Lung (tissue), 17 donors: ENCODE measurements at places on chromosomes 4 and X. TPM values are rescaled to one million over a fixed set of nuclear protein-coding genes. Genes with fewer than 3 reads are reported as not detected.

MXRA5 gene
- total RNA-seq, result 17.0 TPM

DACH2 gene
- 4.6 TPM for total RNA-seq

SSX3 gene
- not detected for total RNA-seq

UCHL1 gene
- 17.2 TPM for total RNA-seq

ETNPPL gene
- total RNA-seq, result not detected

TLR2 gene
- 186 TPM for total RNA-seq

IL2 gene
- 1.4 TPM for total RNA-seq

PIN4 gene
- 9.4 TPM for total RNA-seq

DNA sequence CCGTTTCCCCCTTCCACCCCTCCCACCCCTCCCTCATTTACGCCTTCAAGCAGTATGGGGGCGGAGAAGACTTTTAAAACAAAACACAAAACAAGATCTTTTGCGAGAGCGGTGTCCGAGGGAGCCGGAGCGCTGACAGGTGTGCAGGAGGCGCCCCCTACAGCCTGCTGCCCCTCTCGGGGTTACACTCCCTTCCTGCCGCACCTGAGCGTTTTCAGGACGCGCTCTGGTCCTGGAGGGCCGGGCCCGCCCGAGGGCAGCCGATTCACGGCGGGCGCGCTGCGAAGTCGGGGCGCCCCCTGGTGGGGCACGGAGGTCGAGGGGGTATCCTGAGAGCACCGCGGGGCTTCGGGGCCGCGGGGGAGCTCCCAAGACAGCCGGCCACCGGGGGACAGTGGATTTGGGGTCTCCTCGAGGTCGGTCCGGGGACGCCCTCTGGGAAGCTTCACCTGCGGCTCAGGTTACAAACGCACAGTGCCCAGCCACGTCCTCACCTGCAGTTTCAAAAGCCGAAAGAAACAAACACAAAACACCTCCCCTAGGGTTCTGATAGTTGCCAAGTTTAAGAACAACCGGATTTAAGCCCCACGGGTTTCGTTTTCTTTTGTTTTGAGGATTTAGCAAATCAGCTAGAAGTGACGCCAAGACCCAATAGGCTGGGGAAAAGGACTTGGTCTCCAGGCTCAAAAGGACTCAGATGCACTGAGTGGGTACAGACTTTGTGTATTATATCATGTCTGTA lies 8.0 kb upstream of the NEUROG2 start:
- no peak overlapping the region for H3K27ac ChIP-seq
- H3K4me3 ChIP-seq, result no peak overlapping the region
- H3K27me3 ChIP-seq, result peaks cover 77% of the 10 kb centered on the region

DNA sequence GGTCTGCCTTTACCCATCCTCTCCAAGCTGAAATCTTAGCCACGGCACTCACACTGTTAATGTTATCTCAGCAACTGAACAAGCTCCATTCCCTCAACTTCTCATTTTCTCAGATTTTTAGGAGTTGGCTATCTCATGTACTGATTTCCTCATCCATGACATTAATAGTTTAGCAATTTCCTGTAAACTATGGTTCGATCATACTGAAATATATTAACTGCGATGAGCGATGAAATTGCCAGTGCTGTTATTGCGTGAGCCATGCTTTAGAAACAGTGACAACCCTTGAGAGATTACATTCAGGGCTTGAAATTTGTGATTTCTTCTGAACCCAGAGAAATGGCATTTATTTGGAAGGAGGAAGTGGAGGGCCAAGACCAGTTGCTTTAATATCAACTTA lies 223.7 kb downstream of the GPAT3 start:
- H3K36me3 ChIP-seq, result no peaks in the 10 kb centered on the region
- no peak overlapping the region for H3K27ac ChIP-seq
- no peaks in the 10 kb centered on the region for H3K4me1 ChIP-seq
- H3K27me3 ChIP-seq, result no peaks in the 10 kb centered on the region

DNA sequence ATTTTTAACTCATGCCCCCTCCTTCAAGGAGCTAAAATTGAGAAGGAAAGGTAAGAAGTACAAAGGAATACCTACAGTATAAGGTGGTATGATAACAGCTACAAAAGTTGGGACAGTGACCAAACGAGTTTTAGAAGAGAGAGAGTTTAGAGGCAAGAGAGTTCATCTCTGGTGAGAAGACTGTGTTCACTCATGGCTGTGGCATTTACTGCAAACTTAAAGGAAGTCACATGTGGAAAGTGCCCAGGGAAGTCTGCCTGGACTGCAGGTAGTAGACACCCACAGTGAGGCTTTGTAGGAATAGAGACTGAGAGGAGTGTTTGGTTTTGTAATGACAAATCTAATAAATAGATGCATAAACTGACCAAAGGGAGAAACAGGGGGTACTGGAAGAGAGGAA lies 493.5 kb downstream of the IL15 start:
- no peaks in the 10 kb centered on the region for H3K27me3 ChIP-seq
- H3K36me3 ChIP-seq, result no peaks in the 10 kb centered on the region
- H3K4me1 ChIP-seq, result no peaks in the 10 kb centered on the region
- no peak overlapping the region for H3K4me3 ChIP-seq
- DNase-seq, result no peak
- no peak overlapping the region for H3K27ac ChIP-seq

GRCh38 chrX:63680423-63680822 lies 104.6 kb downstream of the ARHGEF9 start:
- H3K4me3 ChIP-seq, result no peak overlapping the region
- peak; percentile 8 for DNase-seq
- no peaks in the 10 kb centered on the region for H3K4me1 ChIP-seq
- no peaks in the 10 kb centered on the region for H3K27me3 ChIP-seq
- H3K36me3 ChIP-seq, result no peaks in the 10 kb centered on the region

DNA sequence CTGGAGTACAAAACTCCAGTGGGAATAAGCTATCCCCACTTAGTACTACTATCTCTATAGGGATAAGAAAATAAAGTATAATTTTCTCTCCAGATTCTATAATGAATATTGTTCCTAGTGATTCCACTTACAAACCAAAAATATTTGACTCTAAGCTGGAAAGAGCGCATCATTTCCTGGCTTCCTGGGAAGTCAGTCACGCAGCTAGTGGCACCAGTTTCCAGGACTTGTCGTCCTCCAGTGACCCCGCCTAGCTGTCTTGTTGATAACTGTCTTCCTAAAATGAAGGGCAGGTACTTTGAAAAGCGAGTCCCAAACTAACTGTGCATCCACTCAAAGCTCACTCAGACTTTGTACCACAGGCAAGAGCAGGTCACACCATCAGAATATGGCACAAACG lies 39.3 kb downstream of the LNX1 start:
- no peak overlapping the region for H3K4me3 ChIP-seq
- H3K36me3 ChIP-seq, result no peaks in the 10 kb centered on the region
- no peak overlapping the region for H3K27ac ChIP-seq

GRCh38 chr4:152488246-152488645 lies 47.6 kb downstream of the FBXW7 start:
- H3K27me3 ChIP-seq, result no peaks in the 10 kb centered on the region
- H3K4me3 ChIP-seq, result no peak overlapping the region
- no peaks in the 10 kb centered on the region for H3K36me3 ChIP-seq
- H3K27ac ChIP-seq, result no peak overlapping the region
- H3K4me1 ChIP-seq, result no peaks in the 10 kb centered on the region

DNA sequence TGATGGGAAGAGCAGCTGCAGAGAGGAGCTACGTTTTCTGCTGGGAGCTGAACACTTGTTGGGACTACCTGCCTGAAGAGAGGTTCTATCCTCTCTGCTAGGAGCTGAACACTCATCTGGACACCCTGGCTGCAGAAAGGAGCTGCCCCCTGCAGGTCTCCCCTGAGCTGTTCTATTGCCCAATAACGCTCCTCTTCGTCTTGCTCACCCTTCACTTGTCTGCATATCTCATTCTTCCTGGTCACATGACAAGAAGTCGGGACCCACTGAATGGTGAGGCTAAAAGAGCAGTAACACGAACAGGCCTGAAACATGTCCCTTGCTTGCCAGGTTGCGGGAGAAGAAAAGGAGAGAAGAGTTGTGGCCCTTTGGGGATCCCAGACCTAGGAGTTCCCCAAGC lies 27.8 kb downstream of the NAA11 start:
- H3K27ac ChIP-seq, result no peak overlapping the region
- no peaks in the 10 kb centered on the region for H3K36me3 ChIP-seq
- no peaks in the 10 kb centered on the region for H3K27me3 ChIP-seq
- no peak for DNase-seq
- H3K4me3 ChIP-seq, result no peak overlapping the region
- H3K4me1 ChIP-seq, result no peaks in the 10 kb centered on the region

- H3K27me3 ChIP-seq, result no peaks in the 10 kb centered on the region
- DNase-seq, result peak; percentile 78
- no peak overlapping the region for H3K27ac ChIP-seq
- no peaks in the 10 kb centered on the region for H3K4me1 ChIP-seq
- no peak overlapping the region for H3K4me3 ChIP-seq
These were observed 134.8 kb upstream of the PPARGC1A start for GRCh38 chr4:24024605-24025004.

- DNase-seq, result no peak
- H3K27ac ChIP-seq, result no peak overlapping the region
- no peaks in the 10 kb centered on the region for H3K36me3 ChIP-seq
These were observed 189.6 kb downstream of the GPAT3 start for GRCh38 chr4:83725336-83726085.

DNA sequence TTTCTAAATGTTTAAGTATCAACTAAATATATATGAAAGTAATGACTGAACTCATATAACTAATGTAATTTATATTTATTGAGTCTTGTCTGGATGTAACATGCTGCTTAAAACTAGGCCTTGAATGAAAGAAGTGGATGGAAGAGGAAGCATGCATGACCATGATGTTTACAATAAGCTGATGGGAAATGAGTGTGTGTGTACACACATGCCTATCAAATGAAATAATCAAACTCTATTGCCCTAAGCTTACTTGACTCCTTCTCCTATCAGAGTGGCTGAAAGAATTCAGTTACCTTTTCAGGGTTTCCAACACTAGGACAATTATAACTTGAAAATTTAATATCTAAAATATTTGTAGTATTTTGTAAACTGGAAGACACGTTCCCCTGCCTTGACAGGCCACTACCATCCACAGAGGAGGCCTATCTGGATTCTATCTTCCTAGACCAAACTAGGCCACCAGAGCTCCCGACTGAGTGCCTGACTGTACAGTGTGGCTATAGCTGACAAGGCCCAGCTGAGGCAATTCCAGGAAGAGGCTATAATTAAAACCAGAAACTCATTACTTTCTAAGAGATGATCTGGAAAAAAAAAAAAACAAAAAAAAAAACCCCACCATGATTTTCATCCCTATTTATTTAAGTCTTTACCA lies 7.6 kb downstream of the ARSJ start:
- peaks cover 10% of the 10 kb centered on the region for H3K4me1 ChIP-seq
- no peak overlapping the region for H3K27ac ChIP-seq
- DNase-seq, result no peak
- no peak overlapping the region for H3K4me3 ChIP-seq
- H3K36me3 ChIP-seq, result peaks cover 5% of the 10 kb centered on the region

DNA sequence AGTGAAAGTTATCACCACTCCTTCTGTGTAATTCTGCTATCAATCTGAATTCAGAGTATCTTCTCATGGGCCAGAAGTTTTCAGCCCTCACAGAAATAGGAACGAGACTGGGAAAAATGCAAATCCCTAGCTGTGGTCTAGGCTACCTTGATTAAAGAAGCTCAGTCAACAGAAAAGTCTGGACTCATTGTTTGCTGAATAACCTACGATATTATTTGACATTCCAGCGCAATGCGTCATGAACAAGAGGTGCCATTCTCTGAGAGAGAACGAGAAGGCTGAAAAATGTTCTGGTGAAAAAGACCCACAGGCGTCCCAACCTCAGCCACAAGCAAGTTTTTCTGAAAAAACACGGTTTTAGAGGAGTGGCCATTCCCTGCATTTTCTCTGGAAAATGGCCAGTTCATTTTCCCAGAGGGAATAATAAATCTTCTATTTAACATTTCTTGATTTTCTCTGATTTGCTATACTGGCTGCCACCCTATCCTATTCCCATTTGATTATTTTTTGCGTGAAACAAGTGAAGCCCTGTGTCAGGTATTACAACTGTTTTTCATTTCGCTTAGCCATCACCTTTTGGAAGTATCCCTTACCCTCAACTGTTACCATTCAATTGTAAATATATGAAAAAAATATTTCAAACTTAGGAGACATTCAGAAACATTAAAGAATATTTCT lies 1117.6 kb upstream of the PRKX start:
- DNase-seq, result peak; percentile 35
- H3K4me1 ChIP-seq, result no peaks in the 10 kb centered on the region
- no peak overlapping the region for H3K4me3 ChIP-seq
- peaks cover 4% of the 10 kb centered on the region for H3K27me3 ChIP-seq
- H3K27ac ChIP-seq, result no peak overlapping the region

DNA sequence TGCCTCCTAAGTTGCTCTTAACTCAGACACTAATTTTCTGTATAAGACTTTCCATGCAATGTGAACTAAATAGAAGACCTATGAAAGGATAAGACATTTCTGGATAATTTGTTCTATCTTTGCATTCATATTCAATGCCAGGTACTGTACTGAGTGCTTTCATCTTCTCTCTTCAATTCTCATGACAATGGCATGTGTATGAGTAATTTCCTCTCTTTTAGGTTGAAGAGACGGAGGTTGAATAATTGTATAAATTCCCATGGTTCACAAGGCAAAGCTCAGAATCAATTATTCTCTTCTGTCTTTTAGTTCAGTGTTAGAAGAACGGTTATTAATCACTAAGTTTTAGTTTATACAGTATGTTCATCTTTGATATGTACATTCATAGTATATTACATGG lies 29.3 kb upstream of the CFAP299 start:
- no peaks in the 10 kb centered on the region for H3K4me1 ChIP-seq
- no peak overlapping the region for H3K27ac ChIP-seq
- H3K27me3 ChIP-seq, result no peaks in the 10 kb centered on the region
- H3K4me3 ChIP-seq, result no peak overlapping the region
- H3K36me3 ChIP-seq, result no peaks in the 10 kb centered on the region

GRCh38 chrX:42934020-42934726 lies 156.2 kb upstream of the PPP1R2C start:
- no peaks in the 10 kb centered on the region for H3K36me3 ChIP-seq
- DNase-seq, result peak; percentile 7
- no peaks in the 10 kb centered on the region for H3K27me3 ChIP-seq
- H3K4me3 ChIP-seq, result no peak overlapping the region
